Lower leg skin (tissue), 4 donors: ENCODE measurements at places on chromosomes 5 and 9. TPM values are rescaled to one million over a fixed set of nuclear protein-coding genes. Genes with fewer than 3 reads are reported as not detected.

- DNase-seq: no peak
These were observed 214.9 kb downstream of the MCTP1 start for GRCh38 chr5:95069948-95070347.

The GLIPR2 gene
- 6.1 TPM for total RNA-seq

- DNase-seq: peak; percentile 43
These were observed 4.1 kb downstream of the DNAJB5 start for GRCh38 chr9:34993502-34994259.

The RNF180 gene
- total RNA-seq: 13.9 TPM

DNA sequence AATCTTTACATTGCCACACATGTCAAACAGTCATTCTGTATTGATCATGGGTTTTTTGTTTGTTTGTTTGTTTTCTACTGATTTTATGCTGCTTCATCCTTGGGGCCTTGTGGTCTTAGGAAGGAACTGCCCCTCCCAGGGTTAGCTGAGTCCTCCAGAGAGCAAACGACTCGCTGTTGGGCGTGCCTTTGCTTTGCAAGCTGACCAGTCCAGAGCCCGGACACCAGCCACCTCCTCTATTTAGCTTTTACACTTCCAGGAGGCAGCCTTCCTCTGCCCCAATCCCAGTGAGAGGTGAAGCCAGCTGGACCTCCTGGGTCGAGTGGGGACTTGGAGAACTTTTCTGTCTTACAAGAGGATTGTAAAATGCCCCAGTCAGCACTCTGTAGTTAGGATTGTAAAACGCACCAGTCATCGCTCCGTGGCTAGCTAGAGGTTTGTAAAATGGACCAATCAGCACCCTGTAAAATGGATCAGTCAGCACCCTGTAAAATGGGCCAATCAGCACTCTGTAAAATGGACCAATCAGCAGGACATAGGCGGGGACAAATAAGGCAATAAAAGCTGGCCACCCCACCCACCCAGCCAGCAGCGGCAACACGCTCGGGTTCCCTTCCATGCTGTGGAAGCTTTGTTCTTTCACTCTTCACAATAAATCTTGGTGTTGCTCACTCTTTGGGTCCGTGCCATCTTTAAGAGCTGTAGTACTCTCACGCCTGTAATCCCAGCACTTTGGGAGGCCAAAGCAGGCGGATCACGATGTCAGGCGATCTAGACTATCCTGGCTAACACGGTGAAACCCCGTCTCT lies 154.4 kb downstream of the ERCC6L2 start:
- no peak for DNase-seq
